CD4-positive, alpha-beta T cell treated with Interleukin-17A for 4 hours (primary cell): ENCODE measurements at places on chromosomes 2 and 18.

- no peak for DNase-seq
These were observed 62.3 kb upstream of the BOD1L2 start for GRCh38 chr18:57084331-57085271.

GRCh38 chr18:1499265-1499664 is 594.6 kb downstream of the ADCYAP1 start:
- no peak for DNase-seq

GRCh38 chr2:12709207-12709522 is 7.6 kb upstream of the TRIB2 start:
- peak; percentile 58 for DNase-seq

- DNase-seq = peak; percentile 62
These were observed 1.7 kb upstream of the CTDSP1 start for GRCh38 chr2:218397820-218398436.

GRCh38 chr2:216694082-216694825 is 1.1 kb downstream of the IGFBP5 start:
- peak; percentile 42 for DNase-seq

DNA sequence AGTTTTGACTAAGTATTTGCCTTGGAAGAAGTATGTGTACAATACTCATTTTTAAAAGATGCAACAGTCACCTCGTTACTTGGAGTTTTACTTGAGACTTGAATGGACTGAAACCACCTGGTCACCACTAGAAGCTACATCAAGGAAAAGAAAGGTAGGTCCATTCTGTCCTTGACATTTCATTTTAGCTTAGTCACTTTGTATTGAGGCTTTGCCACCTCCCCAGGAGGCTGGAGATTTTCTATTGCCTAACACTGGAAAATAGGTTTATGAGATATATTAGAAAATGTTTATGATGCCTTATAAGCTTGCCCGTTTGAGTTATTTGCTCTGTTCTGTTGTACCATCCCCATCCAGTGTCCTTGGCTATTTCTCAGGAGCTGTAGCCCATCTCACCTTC is 107.9 kb upstream of the ETAA1 start:
- DNase-seq = no peak

DNA sequence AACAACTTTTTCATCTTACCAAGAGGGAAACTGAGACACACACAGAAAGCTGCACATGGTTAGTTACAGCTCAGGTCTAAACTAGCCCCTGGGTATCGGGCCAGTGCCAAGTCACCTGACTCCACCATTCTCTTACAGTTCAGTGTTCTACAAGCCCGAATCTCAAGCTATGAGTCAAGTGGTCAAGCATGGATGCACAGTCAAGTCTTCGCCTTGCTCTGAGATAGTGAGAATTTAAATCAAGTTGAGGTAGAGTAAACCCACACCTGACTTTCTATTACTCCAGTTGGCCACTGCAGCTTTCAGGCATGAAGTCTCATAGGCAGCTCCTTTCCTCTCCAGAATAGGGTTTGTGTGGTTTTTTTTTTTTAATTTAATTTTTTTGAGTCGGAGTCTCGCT is 34.5 kb upstream of the ARL5A start:
- no peak for DNase-seq

GRCh38 chr2:107068069-107068916 is 182.3 kb upstream of the ST6GAL2 start:
- DNase-seq = no peak

GRCh38 chr18:79523736-79524180 is 128.0 kb downstream of the NFATC1 start:
- DNase-seq = peak; percentile 74

GRCh38 chr2:24870891-24871705 is 48.9 kb downstream of the ADCY3 start:
- no peak for DNase-seq

DNA sequence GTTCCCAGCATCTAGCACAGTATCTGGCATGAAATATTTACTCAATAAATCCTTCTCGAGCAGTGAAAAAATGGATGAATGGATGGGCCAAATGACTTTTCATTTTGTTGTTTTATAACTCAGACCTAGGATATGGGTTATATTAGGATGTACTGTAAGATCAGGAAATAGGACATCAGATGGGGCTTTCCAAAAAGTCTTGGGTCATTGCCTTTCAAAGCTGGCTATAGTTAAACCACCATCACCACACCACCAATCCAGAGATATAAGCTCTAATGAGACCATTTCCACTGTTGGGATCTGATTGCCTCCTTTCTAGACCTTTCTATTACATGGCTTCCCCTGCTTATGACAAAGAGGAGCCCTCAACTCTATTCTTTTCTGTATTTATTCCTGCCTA is 525.0 kb upstream of the TCF4 start:
- no peak for DNase-seq

DNA sequence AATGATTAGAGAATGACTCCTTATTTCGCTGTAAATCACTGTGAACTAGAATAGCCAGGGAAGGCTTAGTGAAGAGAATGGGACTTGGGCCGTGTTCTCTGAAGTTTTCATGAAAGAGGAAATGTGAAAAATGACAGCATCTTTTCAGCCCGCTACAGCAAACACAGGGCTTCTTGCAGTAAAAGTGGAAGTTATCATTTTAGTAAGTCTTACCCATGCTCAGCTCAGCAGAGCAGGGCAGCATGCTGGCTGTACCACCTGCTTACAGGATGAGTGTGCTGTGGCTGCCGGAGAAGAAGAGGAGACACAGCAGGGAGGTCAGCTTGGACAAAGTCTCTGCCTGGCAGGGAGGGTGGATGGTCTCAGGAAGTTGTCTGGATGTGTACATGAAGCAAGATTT is 300.7 kb upstream of the DLGAP1 start:
- no peak for DNase-seq

DNA sequence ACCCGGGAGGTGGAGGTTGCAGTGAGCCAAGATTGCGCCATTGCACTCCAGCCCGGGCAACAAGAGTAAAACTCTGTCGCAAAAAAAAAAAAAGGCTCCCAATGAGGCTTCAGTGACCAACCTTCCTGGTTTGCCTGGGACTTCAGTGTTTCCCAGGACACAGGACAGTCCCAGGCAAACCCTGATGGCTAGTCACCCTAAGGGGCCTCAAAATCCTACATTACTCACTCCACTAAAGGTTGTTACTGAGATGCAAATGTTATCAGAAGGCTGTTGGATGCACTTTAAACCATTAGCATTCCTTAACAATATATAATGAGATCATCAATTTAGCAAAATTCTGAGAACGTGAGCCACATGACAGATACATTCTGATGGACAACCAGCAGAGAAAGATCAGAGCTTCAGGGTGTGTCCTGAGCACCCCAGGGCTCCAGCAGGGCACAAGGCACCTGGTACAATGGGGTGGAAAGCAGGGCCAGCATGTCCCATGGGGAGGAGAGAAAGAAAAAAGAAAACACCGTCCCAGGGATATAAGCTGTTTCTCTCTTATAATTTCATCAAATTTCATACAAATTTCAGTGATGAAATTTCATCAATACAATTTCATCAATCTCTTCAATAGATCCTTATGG is 118.1 kb upstream of the ARL5A start:
- DNase-seq = no peak

DNA sequence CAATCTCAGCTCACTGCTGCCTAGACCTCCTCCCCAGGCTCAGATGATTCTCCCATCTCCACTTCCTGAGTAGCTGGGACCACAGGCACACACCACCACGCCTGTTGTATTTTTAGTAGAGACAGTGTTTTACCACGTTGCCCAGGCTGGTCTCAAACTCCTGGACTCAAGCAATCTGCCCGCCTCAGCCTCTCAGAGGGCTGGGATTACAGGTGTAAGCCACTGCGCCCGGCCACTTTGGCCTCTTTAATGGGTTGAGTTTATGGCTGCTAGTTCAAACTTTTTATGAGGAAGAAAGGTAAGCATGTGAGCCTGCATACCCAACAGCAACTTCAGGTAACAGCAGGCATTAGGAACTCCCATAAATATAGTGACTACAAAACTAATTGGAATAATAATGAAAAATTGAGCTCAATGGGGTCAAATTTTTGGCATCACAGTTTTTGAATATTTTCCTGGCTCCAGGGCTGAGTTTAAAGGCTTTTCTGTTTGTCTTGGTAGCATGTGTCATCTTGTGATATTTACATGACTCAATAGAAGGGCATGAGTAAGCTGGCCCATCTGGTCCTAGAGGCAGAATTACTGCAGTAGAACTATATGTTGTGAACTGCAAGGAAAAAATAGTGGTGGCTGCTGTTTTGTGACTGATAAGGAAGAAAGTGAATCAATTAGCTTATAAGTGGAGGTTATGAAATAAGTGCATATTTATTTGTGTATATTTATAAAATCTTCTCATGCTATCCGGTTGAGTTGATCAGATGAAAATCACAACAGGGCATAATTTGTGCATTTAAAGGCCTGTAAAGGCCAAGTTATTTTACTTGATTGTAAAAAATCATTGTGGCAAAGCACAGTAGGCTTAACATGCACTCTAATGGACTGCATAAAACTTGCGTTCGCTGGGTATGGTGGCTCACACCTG is 24.8 kb downstream of the GALM start:
- peak; percentile 40 for DNase-seq

- no peak for DNase-seq
These were observed 524 bp upstream of the FEV start for GRCh38 chr2:218985325-218986091.

DNA sequence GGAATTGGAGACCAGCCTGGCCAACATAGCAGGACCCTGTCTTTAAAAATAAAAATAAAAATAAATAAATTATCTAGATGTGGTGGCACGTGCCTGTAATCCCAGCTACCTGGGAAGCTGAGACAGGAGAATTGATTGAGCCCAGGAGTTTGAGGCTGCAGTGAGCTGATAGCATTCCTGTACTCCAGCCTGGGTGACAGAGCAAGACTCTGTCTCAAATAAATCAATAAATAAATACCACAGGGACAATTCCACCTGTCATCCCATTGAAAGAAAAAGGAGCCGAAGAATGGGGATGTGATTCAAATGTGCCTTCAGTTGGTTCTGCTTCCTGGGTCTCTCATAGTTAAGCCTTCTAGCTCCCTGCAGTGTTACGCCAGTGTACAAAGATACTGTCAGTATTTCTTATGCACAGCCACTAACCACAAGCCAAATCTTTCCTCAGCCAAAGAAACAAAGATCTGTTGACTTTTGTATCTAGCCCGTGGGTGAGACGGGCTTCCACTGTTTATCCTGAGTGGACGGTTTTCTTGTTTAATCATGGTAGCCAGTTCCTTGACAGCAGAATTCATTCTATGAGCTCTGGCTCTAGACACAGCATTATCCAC is 12.6 kb downstream of the LGALSL start:
- DNase-seq = no peak

DNA sequence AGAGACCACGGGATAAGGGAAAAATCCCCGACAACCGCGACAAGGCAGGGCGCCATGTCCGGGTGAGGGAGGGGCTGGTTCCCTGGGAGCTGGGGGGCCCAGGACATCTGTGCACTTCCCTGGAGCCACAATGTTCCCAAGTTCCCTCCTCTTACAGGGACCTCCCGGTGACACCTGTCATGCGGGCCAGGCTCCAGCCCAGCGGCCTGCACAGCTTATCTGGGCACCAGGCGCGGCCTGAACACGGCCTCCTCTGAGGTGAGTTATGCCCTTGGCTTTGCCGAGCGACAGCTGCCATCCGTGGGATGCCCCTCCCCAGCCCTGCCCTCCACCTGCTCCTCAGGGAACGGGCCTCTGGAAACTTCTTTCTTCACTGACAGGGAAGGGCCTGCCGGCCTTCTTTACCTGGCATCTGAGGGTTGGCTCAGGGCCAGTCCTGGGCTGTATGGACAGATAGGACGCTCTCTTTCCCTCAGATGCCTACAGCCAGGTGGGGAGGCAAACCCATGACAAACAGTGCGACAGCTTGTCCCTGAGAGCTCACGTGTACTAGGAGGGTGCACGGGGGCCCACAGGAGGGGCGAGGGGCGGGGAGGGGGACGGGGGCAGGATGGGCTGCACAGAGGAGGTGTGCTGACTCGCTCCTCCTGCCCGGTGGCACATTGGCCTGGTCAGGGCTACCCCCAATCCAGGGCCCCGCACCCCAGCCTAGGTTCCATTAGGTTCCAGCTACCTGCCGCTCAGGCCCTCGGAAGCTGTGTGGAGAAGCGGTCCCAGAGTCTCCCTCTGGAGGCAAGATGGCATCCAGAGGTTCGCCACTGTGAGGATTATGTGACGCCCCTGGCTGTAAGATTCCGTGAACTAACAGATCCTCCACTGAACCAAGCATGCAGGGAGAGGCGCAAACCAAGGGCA is 34.9 kb upstream of the HPCAL1 start:
- no peak for DNase-seq

- DNase-seq = no peak
These were observed 69.6 kb upstream of the CREB1 start for GRCh38 chr2:207459990-207460757.

DNA sequence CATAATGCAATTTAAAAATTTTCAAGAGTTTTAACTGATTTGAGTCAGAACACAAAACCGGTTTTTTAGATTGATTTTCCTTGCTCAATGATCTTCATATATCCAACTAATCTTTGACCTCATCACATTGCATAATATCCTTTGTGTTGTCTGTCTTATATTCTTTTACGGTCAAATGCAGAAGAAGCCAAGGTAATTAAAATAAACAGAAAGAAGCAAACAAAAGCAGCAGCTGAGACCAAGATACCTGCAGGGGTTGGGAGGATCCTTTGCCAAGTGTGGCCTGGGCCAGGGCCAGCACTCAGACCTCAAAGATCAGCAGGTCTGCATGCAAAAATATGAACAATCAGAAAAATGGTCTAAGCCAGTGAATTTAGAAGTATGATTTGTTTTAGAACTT is 428.9 kb upstream of the NETO1 start:
- no peak for DNase-seq

GRCh38 chr2:65070172-65070830 is 14.1 kb downstream of the CEP68 start:
- DNase-seq = no peak

GRCh38 chr2:73746015-73746876 is 9.1 kb upstream of the TPRKB start:
- DNase-seq = no peak

DNA sequence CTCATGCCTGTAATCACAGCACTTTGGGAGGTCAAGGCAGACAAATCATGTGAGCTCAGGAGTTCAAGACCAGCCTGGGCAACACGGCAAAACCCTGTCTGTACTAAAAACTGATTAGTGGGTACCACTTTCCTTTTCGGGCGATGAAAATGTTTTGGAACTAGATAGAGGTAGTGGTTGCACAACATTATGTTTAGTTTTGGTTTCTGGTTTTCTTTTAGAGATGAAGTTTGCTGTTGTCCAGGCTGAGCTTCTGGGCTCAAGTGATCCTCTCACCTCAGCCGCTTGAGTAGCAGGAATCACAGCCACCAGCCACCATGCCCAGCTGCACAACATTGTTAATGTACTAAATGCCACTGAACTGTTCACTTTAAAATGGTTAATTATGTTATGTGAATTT is 27.6 kb downstream of the AAK1 start:
- no peak for DNase-seq
